Fibroblast of the conjunctiva (primary cell): ENCODE measurements at places on chromosomes 5 and 9.

- DNase-seq: no peak
Observed at GRCh38 chr9:78805771-78806170, 508.8 kb downstream of the PSAT1 start.

- DNase-seq: no peak
Observed at GRCh38 chr5:8176101-8176693, 307.2 kb downstream of the MTRR start.

DNA sequence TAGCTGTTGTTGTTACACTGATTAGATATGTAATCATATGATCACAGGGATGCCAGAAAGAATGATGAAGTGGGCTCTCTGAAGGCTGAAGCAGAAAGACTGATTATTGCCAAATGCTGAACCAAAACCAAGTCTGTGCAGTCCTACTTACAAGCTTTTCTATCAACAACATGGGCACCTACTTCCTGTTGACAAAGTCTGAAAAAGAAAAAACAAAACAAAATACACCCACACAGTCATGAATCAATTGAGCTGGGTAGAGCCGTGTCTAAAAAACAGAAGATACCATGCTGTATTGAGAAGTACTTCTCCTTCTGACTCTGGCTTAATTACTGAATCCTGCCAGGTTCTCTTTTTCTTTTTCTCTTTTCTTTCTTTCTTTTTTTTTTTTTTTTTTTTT lies 363.4 kb downstream of the RAB3C start:
- DNase-seq: no peak

GRCh38 chr5:51573835-51574234 lies 190.6 kb downstream of the ISL1 start:
- DNase-seq: no peak

- no peak for DNase-seq
Observed at GRCh38 chr9:120676767-120677402, 37.4 kb downstream of the MEGF9 start.

GRCh38 chr5:89545076-89545475 lies 662.1 kb upstream of the MEF2C start:
- DNase-seq: no peak

DNA sequence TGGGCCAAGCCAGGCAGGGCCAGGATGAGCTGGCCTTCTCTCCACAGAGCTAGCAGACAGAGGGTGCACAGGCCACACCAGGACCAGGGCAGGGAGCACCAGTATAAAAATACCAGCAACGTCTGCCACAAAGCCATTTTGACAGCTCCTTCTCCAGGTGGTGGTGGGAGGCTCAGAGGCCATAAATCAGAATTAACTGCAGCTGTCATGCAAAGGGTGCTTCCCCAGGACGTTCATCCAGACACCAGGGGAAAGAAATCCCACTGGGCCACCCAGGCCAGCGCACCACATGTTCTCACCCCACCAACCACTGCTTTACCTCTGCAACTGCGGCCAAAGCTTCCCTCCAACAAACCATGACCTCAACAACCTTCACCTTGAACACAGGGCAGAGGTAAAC lies 403.7 kb upstream of the TRPC7 start:
- DNase-seq: no peak

GRCh38 chr5:113122053-113122452 lies 145.5 kb downstream of the DCP2 start:
- DNase-seq: peak; percentile 26

GRCh38 chr9:79756414-79756813 lies 184.6 kb downstream of the TLE4 start:
- no peak for DNase-seq

GRCh38 chr5:175652741-175653663 lies 4.9 kb upstream of the HRH2 start:
- DNase-seq: no peak

DNA sequence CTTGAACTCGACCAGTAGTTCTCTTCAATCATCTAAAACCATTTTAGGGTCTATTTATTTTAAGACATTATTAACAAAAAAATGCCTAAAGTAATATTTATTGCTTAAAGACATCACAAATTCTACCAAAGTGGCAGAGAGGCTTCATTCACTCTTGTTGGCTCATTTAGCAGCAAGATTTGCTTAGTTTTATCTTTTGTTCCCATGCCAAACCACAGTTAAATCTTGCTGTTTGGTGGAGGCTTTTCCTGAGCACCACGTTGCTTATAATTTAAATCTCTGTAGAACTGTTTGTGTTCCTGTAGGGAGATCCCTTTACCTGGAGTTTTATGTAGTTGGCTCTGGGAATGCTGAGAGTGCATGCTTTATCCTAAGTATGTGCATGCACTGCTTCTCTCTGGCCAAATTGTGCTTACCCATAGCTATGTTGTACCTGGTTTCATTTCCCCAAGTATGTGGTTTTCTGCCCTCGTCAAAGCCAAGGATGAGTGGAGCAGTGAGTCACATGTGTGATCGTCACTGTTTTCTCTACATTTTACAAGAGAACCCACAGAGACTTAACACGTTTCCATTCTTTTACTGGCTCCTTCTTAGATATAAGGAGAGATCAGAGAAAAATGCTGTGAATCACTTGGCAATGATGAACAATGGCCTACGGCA lies 42.1 kb upstream of the MAST4 start:
- no peak for DNase-seq
